Thoracic aorta (tissue), 2 donors: ENCODE measurements at places on chromosomes 4 and X. TPM values are rescaled to one million over a fixed set of nuclear protein-coding genes. Genes with fewer than 3 reads are reported as not detected.

Gene HADH
- total RNA-seq: 58.1 TPM

Gene EGFL6
- not detected for total RNA-seq

Gene PLP1
- 1.7 TPM for total RNA-seq

Gene TCEAL2
- 36.4 TPM for total RNA-seq

GRCh38 chr4:43903456-43903855, 545.2 kb downstream of the KCTD8 start:
- no peaks in the 10 kb centered on the region for H3K36me3 ChIP-seq
- no peak for DNase-seq
- no peaks in the 10 kb centered on the region for H3K4me1 ChIP-seq
- no peak overlapping the region for H3K4me3 ChIP-seq
- no peaks in the 10 kb centered on the region for H3K27me3 ChIP-seq

DNA sequence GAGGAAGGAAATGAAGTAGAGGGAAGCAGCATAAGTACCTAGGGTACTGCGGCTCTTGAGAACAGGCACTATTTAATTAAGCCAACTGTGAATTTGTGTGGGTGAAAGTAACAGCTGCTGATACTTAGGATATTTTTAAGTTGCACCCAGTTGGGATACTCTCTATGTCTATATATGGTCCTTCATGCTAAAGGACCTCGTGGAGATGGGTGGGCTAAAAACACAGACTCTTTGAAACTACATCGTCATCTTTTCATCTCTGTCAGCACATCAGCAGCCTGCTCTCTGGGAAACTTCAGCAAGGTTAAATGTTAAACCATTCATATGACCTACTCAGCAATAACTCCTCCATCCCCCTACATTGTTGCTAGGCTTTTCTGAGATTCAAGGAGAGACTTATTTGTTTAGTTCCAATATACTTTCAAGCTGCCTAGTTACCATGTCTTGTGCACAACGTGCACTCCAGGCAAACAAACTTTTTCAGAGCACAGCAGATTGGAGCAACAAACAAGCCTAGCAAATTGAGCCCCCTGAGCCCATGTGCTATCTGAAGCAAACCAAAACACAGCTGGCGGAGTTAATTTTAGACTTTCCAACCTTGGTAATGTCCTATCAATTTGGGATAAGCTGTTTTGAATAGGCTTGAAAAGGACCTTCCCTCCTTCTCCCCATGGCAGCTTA, 6.2 kb upstream of the MOB1B start:
- no peak overlapping the region for H3K27ac ChIP-seq
- DNase-seq: no peak
- no peaks in the 10 kb centered on the region for H3K4me1 ChIP-seq
- H3K27me3 ChIP-seq: no peaks in the 10 kb centered on the region
- no peak overlapping the region for H3K4me3 ChIP-seq

GRCh38 chrX:113802837-113803236, 781.0 kb upstream of the HTR2C start:
- no peak overlapping the region for H3K4me3 ChIP-seq
- DNase-seq: no peak
- no peak overlapping the region for H3K27ac ChIP-seq
- H3K36me3 ChIP-seq: no peaks in the 10 kb centered on the region

GRCh38 chrX:47581731-47582647, at the start of gene TIMP1:
TIMP1 (plus strand) TSS chrX:47582436; CDS start chrX:47583416, 980 bp downstream.
- peak within 1 kb of the TSS; percentile 85 for H3K27ac ChIP-seq
- peaks cover 3% of the 10 kb centered on the region for H3K36me3 ChIP-seq
- no peaks in the 10 kb centered on the region for H3K27me3 ChIP-seq
- H3K4me1 ChIP-seq: peaks cover 19% of the 10 kb centered on the region
- peak within 1 kb of the TSS; percentile 76 for H3K4me3 ChIP-seq
- peak; percentile 87 for DNase-seq

- no peak for DNase-seq
- no peak overlapping the region for H3K27ac ChIP-seq
- no peaks in the 10 kb centered on the region for H3K27me3 ChIP-seq
- H3K4me3 ChIP-seq: no peak overlapping the region
Measured at GRCh38 chr4:184958127-184958922, 60.0 kb upstream of the HELT start.

GRCh38 chr4:4402966-4403365, 16.1 kb downstream of the NSG1 start:
- no peaks in the 10 kb centered on the region for H3K27me3 ChIP-seq
- H3K36me3 ChIP-seq: no peaks in the 10 kb centered on the region
- H3K4me3 ChIP-seq: no peak overlapping the region
- H3K27ac ChIP-seq: no peak overlapping the region
